ENCODE measurements at places on chromosomes 7 and 10.

DNA sequence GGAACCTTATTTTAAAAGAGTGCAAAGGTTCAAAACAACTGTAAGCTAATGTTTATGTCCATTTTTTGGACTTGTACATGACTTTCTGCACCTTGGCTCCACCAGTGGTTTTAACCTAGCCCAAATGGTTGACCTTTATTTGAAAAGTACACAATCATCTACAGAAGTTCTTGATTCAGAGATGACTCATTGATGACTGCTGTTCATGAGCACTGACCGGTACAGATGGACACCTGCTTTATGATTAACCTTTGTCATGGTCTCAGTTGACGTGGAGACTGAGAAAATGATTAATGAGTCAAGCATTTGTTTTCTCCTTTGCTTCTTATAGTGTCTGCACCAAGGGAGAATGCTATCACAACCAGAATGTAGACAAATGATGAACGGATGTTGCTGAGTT, 55.7 kb upstream of the PTER start:
- DNase-seq, result no peak

- no peak for DNase-seq
Observed at GRCh38 chr10:105699504-105699903, 1058.4 kb downstream of the SORCS3 start.

- DNase-seq, result no peak
Observed at GRCh38 chr7:133053321-133053891, 28.5 kb downstream of the CHCHD3 start.

GRCh38 chr7:55449205-55449991, 84.3 kb downstream of the LANCL2 start:
- DNase-seq, result no peak

- no peak for DNase-seq
Observed at GRCh38 chr7:133664528-133664927, 411.6 kb downstream of the EXOC4 start.

- DNase-seq, result no peak
Observed at GRCh38 chr7:26190417-26190869, 10.1 kb downstream of the HNRNPA2B1 start.

GRCh38 chr7:85065306-85065705, 121.5 kb downstream of the SEMA3D start:
- DNase-seq, result no peak

DNA sequence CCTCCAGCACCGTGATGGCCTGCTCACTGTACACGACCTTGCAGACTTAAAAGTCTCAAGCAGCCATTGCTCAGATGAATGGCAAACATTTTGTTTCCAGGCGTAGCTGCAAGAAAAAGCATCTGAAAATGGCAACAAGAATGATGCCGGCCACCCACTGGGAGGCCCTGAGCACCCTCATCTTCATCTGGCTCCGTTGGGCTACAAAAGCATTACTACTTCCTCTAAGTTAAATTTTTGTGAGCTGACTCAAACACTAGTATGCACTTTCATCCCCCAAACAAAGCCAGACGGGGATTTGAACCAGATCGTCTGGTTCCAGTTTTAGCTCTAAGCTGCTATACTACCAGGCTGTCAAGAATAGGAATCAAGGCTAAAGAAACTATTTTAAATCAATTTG, 116.6 kb upstream of the CDK1 start:
- no peak for DNase-seq

GRCh38 chr10:131885391-131886165, 15.2 kb upstream of the PPP2R2D start:
- peak; percentile 58 for DNase-seq

DNA sequence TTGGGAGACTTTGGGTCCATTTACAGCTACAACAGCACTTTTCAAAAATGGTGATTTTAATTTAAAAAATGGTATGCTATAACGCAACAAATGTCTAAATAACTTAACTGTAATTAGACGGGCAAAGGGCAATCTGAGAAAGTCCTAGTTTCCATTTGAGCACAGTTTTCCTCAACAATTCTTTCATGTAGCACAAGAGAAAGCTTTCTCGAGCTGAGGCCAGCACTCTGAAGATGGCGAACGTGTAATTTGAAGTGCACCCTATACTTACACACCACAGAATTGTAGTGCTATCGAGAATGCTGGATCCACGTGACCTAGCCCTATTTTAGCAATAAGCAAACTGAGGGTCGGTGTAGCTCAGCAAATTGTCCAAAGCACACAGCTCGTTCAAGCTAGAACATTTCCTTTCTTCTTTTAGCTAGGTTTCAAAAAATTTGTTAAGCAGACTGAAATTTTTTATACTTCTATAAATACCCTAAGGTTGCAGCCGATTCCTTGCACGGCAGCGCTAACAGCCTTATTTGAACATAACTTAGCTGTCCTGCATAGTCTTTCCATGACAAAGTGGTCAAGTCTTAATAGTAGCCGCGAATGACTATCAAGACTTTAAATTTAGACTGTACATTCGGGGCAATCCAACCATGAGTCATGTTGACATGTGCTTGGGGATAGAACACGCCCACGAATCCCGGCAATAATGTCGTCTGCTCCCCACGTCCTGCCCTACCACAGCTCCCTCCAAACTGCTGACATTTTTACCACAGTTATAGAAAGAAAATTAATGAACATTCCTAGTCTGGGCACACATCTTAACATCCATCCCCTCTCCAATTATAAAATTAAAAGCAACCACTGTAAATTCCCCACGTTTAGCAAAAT, 10.0 kb downstream of the KLF6 start:
- no peak for DNase-seq

GRCh38 chr7:29749701-29750321, 56.5 kb upstream of the WIPF3 start:
- DNase-seq, result no peak

DNA sequence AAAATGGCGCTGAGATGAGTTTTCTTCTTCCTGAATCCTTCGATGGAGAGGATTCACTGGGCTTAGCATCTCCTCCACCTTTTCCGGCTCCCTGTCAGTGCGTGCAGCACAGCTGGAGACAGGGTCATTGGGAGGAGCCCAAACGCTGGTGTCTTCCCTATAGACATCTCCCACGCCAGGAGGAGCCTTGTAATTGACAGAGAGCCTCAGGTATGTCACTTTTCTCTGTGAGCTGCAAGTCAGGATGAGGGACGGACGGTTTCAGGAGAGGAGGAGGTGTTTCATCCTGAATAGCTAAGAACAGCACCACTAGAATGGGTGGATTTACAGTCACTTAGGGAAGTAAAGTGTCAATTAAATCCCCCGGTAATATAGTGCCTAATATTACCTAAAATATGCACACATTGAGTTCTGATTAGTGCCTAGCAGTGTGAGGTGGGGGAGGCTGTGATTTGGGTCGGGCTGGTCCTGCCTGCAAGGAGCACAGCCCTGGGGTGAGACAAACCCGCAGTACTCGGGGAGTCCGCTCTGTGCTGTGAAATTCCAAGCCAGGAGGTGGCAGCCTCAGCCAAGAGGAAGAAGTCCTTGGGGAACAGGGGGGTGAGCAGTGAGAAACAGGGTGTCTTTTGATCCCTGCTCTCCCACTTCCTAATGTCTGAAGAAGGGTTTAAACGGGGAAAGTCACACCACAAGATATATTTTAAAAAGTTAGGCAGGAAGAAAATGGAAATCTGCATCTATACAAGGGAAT, 28.2 kb downstream of the IL15RA start:
- DNase-seq, result no peak

DNA sequence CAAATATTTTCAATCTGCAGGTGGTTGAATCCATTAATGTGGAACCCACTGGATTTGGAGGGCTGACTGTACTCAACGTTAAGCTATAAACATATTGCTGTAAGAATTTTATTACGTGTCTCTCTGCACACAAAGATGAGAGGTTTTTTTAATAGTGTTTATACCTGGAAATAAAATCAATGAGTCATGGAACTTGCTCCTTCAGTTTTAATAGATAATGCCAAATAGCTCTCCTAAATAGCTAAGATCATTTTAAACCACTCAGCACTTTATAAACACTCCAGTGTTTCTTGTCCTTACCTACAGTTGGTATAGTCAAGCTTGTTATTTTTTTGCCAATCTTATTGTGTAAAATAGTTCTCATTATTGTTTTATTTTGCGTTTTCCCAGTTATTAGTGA, 455.6 kb upstream of the FZD8 start:
- no peak for DNase-seq

GRCh38 chr7:78149787-78150186, 351.2 kb downstream of the PHTF2 start:
- DNase-seq, result no peak

- no peak for DNase-seq
Observed at GRCh38 chr10:108911814-108912541, 1011.3 kb downstream of the XPNPEP1 start.

- DNase-seq, result peak; percentile 9
Observed at GRCh38 chr10:103653581-103654037, 160.1 kb downstream of the NEURL1 start.

DNA sequence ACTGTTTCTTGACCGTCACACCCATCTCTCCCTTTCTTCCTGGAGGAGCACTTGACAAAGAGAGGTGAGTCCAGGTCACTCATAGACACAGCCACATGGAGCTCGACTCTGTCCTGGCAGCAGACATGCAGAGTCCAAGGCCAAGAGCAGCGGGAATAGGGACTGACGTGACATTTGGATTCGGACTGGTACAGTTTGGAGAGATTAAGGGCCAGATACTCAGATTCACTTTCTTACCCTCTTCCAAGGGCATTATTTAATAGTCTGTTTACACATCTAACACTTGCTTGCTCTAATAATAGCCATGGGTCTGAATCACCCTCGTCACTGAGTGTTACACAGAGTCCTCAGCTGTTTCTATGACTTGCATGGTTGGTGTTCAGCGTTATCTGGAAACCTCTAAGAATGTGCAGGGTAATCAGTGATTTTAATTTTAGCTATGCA, 39.2 kb upstream of the OTUD1 start:
- DNase-seq, result no peak

- no peak for DNase-seq
Observed at GRCh38 chr10:133058331-133059092, 29.2 kb upstream of the ADGRA1 start.

- no peak for DNase-seq
Observed at GRCh38 chr7:17407229-17407628, 108.8 kb downstream of the AHR start.

DNA sequence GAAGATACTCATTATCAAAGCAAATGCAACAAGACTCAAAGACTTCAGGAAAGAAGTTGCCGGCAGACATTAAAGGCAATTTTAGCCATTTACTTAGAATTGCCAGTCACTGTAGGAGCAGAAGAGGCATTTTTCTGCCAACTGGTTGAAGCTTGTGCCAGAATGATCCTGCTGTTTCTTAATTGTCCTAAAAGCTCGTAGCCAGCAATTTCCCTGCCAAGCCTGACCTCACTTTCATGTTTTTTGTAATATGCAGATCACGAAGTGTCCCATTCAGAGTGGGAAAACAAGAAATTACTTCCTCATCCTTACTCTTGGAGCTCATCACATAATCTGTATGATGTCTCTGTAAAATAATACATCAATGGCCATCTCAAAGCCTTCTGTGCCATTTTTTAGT, 130.9 kb upstream of the ANKRD1 start:
- peak; percentile 8 for DNase-seq

GRCh38 chr10:22534849-22535604, 179.4 kb downstream of the PIP4K2A start:
- no peak for DNase-seq

DNA sequence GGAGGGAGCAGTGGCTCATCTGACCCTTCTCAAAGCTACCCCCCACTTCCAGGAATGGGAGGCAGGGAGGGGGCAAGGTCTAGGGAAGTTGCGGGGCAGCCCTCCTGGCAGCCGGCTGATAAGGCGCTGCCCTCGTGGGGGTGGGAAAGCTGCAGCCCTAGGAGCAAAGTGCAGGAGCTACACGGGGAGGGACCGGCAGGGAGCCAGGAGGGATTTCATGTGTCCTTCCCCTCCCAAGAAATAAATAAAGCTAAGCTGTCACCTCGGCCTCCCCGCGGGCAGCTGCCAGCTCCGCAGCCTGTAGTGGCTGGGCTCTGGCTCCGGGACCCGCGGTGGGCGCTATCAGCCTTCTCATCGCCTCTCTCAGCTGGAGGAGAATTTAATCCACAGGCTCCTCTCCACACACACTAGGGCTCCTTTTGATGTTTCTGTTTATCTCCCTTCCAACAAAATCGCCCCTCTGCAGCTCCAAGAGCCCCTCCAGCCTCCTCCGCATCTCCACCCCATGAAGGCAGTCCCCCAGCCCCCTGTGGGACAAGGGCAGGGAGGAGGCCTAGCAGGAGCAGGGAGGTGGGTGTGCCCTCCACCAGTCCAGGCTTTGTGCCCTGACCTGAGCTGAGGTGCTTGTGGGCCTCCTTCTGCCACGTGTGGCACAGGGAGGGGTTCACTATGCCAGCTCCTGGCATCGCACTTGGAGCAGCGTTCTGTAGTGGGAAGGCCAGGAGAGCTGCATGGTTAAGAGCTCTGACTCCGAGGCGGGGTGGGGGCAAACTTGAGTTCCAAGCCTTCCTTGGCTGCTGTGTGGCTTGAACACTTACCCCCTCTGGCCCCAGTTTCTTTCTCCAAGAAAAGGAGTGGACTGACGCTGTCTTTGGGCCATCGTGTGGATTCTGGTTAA, 80.5 kb downstream of the C10orf105 start:
- DNase-seq, result no peak

DNA sequence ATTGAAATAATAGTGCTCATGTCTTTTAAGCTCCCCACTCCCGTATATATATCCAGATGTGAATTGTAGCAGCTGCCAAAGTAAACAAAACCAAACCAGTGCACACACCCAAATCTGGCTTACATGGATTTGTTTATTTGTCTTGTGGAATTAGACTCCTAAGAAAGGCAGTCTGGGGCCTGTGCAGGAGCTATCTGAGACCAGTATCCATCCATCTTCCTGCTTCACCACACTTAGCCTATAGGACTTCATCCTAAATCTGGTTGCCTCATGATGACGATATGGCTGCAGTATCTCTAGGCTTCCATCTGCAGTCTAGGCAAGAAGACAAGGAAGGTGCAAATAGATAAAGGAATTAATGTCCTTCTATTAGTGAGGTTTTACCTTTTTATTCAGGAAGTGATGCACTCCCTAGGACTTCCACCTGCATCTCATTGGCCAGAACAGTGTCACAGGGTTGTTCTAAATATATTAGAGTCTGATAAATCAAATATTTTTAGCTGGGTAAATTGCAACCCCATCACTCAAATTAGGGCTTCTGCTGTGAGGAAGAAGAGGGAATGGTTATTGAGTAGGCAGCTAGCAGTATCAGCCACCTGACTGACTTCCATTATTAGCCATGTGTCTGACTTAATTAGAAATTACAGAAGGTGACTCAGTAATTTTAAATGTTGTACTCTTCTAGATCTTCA, 6.0 kb downstream of the WIPF3 start:
- no peak for DNase-seq

GRCh38 chr7:46776790-46777189, 805.1 kb downstream of the TNS3 start:
- DNase-seq, result no peak

- no peak for DNase-seq
Observed at GRCh38 chr10:44233561-44234482, 151.1 kb downstream of the CXCL12 start.

- no peak for DNase-seq
Observed at GRCh38 chr7:47720141-47720906, 138.4 kb upstream of the TNS3 start.

DNA sequence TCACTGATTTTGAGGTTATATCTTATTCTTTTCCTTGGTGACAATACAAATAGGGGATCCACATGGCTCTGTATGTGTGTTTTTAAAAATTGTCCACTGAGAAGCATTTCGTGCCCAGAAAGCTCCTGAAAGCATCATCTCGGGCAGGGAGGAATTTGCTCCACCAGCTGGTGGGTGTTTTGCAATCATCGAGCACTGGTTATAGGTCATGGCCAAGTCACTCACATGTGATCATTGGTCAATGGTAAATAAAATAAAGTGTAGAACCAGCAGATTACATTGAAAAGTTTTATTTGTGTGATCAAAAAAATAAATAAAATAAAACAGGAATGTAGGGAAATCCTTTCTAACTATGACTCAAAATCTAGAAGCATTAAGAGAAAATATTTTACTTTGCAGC, 23.0 kb upstream of the SNX13 start:
- DNase-seq, result no peak

Data from nucleus accumbens (tissue), 56 donors.